ENCODE measurements at places on chromosomes 6 and 20.

DNA sequence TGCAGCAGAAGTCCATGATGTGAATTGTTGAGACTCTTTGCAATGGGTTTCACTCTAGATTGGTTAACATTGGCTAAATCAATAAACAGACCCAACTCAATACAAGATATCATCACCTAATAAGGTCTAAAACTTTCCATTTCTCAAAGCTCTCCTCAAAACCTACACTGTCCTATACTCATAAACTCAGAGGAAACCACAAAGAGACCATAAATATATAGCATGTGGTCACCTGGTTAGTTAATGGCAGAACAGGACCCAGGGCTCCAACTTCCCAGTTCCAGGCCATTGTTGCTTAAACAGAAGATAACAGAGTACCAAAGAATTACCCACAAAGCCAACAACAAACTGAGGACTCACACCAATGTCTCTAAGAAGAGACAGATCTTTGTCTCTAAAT, 12.0 kb downstream of the RTN4IP1 start:
- no peak for DNase-seq

- DNase-seq = no peak
These were observed 12.1 kb downstream of the TBX18 start for GRCh38 chr6:84752118-84752850.

- DNase-seq = no peak
These were observed 72.4 kb downstream of the ATG5 start for GRCh38 chr6:106253172-106253571.

DNA sequence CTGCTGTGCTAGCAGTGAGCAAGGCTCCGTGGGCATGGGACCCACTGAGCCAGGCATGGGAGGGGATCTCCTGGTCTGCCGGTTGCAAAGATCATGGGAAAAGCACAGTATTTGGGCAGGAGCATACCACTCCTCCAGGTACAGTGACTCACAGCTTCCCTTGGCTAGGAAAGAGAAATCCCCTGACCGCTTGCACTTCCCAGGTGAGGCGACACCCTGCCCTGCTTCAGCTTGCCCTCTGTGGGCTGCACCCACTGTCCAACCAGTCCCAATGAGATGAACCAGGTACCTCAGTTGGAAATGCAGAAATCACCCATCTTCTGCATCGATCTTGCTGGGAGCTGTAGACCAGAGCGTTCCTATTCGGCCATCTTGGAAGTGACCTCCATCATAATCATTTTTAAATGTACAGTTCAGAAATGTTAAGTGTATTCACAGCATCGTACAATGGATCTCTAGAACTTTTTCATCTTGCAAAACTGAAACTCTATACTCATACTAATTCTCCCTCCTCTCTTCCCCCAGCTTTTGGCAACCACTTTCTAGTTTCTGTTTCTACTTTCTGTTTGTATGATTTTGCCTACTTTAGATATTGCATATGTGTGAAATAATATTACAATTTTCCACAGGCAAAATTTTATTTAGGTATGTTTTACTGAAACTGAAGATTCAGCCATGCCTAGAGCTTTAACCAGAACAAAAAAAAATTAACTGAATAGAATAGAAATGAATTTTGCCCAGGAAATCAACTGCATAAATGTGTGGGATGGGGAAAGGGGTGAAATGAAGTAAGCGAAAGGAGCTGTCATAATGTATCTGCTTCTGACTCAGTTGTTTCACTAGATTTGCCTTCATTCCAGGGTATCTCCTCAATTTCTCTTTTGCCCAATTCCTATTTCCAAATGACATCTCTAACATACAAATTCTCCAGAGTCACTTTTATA, 100.0 kb downstream of the RWDD2A start:
- DNase-seq = no peak

DNA sequence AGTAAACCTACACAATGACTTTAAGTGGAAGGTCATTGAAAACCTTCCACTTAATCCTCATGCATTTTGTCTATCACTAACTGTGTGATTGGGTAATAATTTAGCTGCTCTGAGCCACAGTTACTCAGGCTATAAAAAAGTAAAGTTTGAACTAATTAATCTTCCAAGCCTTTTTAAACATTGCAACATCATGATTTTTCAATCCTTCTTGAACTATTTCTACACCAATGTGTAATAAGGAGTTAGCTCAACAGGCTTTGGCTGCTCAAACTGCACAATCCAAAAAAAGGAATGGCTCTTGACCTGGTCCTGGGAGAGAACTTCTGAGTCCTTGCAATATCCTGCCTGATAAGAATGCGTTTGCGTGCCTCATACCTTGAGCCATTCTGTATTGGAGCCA, 34.8 kb upstream of the FILIP1 start:
- no peak for DNase-seq

DNA sequence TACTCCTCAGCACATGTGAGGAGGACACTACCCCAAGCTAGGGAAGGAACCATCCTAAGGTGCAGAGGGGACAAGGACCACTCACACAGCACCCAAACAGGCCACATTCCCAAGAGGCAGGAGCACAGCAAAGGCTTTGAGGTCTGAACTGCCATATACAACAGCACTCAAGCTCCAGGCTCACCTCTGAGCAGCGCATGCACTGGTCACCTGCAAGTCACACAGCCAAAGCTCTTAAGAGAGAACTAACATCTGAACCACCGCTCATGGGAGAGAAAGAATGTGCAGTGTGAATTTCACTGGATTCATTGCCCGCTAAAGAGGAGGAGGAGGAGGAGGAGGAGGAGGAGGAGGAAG, 31.0 kb downstream of the NPEPL1 start:
- DNase-seq = no peak

- no peak for DNase-seq
These were observed 73.6 kb downstream of the MDGA1 start for GRCh38 chr6:37624121-37624520.

DNA sequence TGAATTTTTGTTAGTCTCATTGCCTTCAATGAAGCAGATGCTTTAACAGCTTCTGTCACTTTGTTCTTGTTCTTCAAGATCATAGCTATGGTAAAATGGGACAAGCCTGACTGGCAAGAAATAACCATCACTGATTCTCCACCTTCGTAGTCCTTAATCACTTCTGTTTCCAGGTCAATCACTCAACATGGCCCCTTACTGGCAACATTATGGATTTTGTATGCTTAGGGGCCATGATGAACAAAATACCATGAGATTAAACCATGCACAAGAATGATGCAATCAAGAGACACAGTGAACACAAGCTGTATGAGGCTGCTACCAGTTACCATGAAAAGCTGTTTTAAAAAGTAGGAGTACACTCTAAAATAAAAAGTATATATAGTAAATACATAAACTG, 32.8 kb downstream of the ADNP start:
- DNase-seq = no peak

DNA sequence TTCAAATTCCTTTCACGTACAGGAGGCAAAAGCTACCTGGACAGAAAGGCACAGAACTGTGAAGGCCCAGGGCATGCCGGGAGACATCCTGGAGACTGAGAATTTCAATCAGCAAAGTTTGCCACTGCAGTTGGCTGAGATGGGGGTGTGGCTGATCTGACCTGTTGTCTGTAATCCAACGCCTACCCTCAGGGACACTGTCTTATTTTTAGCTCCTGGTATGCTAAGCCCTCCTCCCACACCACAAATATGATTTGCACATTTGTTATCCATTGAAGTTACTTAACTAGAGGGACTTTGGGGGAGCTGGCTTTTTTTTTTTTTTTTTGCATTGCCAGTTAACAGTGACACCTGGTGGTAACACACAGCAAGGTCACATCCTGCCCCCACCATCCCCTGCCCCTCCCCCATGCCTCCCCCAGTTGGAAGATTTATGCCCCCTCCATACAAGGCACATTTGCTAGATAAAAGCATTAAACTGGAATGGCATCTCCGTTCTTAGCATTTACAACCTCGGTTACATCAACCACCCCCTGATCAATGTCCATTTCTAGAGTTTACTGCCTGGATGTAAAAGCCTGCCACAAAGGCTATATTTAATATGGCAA, 40.4 kb downstream of the TTI1 start:
- peak; percentile 11 for DNase-seq

GRCh38 chr6:19754686-19755085, 82.5 kb upstream of the ID4 start:
- no peak for DNase-seq

DNA sequence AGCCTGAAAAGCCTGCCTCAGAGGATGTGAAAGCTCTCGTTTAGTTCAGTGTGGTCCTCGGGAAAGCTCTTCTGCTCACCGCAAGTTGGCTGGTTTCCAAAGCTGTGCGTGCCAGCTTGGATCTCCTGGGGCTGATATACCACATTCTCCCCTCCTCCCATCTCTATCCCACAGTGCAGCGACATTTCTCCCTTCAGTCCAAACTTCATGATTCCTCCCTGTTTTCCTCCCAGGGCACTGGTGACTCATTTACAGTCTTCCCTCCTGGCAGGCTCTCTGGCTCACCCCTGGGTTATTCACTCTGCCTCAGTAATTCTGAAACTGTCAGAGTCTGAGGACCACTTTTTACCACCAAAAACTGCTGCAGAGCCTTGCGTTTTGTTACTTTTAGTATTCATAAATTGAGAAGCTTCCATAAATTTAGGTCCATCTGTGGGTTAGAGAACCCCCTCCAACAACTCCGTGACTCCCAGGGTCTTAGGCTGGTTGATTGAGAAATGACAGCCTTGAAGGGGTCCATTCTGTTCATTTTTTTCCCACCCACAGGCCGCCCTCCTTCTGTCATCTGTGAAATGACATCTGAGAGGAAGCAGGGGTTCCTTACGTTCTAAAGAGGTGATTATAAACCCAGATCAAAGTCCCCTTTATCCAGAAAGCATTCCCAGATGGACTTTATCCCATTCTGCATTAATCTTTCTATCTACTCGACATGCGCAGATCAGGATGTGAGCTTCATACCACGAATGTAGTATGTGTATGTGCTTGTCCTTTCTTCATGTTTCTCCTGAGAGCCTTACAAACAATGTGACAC, 6.1 kb downstream of the TRIM10 start:
- DNase-seq = no peak

- DNase-seq = no peak
These were observed 111.2 kb downstream of the HIVEP2 start for GRCh38 chr6:142833798-142834197.

DNA sequence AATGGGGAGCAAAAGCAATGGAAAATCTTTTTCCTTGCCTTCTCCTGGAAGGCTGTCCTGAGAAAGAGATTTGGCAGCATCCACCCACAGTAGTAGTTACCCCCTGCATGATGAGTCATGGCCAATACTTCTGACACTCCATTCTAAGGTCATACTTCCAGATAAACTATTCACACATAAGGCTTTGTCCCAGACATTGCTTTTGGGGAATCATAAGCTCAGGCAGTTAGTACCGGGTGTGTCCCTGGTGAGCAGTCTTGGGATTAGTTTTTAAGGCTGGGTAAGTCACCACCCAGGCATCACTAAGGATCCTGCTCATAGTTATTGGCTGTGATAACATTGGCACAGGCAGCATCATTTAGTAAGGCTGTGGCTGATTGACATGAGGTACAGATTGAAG, 160.6 kb upstream of the GGTLC1 start:
- DNase-seq = no peak

DNA sequence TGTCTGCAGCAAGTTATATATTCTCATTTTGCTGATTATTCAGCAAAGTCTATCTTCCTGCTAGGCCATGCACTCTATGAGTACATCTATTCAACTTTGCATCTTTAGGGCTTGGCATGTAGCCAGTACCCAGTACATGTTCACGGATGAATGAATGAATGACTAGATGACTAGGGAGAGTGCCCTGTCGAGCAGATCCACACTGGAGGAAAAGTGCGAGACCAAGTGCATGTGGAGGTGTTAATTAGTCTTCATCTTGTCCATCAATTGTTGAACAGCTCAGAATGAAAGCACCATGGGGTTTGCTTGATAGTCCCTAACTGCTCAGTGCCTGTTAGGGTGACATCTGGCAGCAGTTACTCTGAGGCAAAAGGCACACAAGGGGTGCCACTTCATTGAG, 30.4 kb downstream of the TM9SF4 start:
- no peak for DNase-seq

- DNase-seq = peak; percentile 42
These were observed 1.1 kb upstream of the OPN5 start for GRCh38 chr6:47780510-47781356.

DNA sequence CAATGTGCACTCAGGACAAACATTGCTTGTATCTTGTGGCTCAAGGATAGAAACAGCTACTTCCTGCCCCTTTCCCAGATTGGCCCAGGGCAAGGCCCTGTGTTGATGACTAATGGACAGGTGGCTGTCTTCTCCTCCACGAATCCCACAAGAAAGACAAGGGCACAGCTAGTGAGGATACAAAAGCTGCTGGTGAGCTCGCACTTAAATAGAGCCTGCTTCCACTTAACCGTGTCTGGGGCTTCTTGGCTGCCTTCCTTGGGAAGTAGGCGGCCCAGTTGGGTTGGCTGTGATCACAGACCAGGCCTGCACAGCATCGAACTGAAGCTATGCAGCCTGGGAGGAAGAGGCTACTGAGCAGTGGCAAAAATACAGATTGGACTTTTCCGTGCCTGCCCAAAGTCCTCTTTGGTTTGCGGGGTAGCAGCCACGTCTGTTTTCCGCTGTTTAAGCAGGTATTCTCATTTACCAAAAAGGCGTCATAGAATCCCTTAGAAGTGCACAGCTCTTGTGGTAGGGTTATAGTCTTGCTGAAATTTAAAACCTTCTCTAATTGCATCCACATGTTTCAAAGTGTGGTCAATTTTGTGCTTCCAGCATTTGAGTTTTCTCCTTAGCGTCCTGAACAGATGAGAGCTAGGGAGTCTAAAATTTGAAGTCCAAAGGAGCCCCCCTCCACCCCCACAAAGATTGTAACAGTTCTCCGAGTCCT, 23.0 kb upstream of the NAA20 start:
- no peak for DNase-seq

DNA sequence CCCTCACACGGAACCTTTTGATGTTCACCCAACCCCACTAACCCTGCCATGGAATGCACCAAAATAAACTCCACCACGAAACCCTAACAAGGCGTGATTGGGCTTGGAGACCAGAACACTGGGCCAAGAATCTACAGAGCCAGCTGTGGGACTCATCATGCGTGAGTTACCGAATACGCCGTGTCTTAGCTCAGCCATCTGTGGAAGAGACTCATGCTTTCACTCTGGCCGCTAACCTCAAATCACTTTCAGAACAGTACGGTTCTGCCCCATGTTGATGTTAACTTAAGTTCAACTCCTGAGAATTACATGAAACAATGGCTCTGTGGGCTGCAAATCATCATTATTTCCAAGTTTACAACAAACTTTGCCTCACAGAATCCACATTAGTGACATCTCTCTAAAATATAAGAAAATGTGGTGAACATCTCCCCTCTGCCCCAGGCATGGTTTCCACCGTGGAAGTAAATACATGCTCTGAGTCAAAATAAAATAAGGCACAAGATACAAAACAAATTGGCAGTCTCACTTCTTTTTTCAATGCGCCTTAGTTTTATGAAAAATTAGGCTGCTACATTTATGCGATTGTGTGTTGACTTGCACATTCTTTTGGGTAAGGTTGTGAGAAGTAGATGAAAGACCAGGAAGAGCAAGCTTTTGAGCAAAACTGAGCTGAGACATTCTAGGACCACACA, 308.9 kb upstream of the EXOC2 start:
- no peak for DNase-seq
